Right lung (tissue), 10 donors: ENCODE measurements at places on chromosomes 7 and 10. TPM values are rescaled to one million over a fixed set of nuclear protein-coding genes. Genes with fewer than 3 reads are reported as not detected.

FAM25A gene
- polyA plus RNA-seq: not detected

GNGT1 gene
- not detected for polyA plus RNA-seq

CC2D2B gene
- polyA plus RNA-seq: 2.0 TPM

SLC26A3 gene
- polyA plus RNA-seq: not detected

- DNase-seq: no peak
Measured at GRCh38 chr10:58797356-58797755, 284.7 kb downstream of the BICC1 start.

GRCh38 chr7:16739863-16740622 lies 13.5 kb upstream of the TSPAN13 start:
- no peak for DNase-seq

- DNase-seq: peak; percentile 62
Measured at GRCh38 chr10:59362144-59362958, at the start of gene FAM13C. Gene FAM13C (minus strand): TSS chr10:59362549. CDS start chr10:59362460, 89 bp downstream.

DNA sequence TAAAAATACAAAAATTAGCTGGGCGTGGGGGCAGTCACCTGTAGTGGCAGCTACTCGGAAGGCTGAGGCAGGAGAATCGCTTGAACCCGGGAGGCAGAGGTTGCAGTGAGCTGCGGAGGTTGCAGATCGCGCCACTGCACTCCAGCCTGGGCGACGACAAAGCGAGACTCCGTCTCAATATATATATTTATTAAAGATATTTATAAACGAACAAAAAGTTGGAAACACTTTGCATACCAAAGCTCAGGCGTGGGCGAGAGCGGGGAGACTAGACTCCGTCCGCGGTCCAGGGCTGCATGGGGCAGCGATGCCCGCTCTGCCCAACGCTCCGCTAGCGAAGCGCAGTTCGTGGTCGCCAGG lies 7.9 kb upstream of the CRYGN start:
- no peak for DNase-seq

DNA sequence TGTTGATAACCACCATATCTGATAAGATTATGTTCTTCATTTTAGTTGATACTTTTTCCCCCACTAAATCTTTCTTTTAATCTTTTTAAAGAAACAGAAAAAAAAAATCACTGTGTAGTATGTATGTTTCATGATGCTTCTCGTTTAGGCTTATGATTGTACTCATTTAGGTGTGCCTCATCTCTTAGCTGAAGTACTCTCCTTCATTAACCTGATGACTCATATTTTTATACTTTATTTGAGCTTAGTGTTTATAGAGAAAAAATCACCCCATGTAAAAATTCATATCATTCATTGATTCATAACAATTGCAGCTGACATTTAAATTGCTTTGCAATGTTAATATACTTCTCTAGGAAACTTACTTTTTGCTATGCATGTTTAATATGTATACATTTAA lies 158.9 kb downstream of the MLLT10 start:
- DNase-seq: no peak
